Fibroblast of the conjunctiva (primary cell): ENCODE measurements at places on chromosomes 6 and 20.

DNA sequence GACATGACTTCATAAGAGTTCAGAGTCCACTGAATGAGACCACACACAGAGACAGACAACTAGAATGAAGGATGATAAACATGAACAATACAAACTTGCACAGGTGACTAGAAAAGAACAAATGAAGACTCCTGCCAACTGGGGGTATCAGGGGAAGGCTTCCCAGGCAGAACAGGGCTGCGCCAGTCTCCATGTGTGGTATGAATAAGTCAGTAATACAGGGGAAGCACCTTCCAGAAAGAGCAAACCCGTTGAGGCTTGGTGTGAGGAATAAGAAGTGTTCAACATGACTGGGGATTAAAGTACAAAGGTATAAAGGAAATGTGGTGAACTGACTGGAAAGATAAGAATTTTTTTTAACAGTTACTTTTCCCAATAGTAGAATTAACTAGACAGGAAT is 3.7 kb upstream of the SLC17A2 start:
- DNase-seq, result no peak

- no peak for DNase-seq
These were observed 130.3 kb downstream of the GRM4 start for GRCh38 chr6:34015586-34015985.

DNA sequence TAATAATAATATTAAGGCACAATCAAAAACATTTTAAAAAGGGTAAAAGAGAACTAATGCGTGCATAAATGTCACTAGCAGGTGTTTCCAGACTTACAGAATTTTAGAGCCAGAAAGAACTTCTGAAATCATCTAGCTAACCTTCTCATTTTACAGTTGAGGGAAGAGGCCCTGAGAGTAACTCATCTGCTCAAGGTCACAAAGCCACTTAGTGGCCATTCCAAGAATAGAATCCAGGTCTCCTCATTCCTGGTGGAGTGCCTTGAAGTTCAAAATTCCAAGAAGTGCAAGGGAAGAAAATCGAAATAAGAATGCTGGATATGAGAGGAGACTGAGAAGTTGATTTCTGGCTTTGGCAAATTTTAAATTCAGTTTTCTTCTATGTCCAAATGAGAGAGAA is 3.2 kb upstream of the KIAA0408 start:
- DNase-seq, result no peak

- peak; percentile 73 for DNase-seq
These were observed 530.3 kb downstream of the RFPL4B start for GRCh38 chr6:112877134-112878100.

DNA sequence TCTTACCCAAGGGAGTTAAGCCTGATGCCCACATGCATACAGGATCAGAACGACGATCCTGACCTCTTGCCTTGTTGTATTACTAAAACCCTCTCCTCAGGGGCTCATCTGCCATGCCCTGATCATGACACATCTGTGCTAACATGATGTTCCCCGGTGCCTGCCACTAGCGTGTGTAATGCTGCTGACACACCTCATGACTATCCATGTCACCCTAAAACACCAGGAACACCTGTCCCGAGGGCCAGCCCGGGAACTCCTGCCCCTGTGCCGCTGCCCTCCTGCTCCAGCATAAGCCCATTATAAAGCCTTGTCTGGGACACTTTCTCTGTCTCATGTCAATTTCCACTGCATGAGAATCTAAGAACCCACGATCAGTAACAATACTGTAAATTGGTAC is 7.6 kb downstream of the SERPINB6 start:
- no peak for DNase-seq

GRCh38 chr20:35555951-35556645 is 14.2 kb downstream of the ERGIC3 start:
- DNase-seq, result no peak

DNA sequence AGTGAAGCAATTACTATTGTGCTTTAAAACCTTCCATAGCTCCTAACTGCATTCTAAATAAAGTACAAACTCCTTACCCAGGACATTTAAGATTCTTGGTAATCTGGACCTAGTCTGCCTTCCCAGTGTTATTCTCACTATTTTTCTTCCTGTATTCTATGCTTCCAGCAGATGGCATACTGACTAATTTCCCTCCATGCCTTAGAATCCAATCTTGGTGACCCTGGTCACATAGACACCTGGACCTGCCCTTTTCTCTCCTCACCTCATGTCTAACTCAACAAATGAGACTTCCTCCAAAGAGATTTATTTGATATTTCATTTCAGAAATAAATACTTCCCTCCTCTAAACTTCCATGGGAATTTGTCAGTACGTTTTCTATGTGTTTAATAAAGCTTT is 25.8 kb downstream of the ROS1 start:
- DNase-seq, result no peak
